ENCODE measurements at places on chromosomes 2 and 18. TPM values are rescaled to one million over a fixed set of nuclear protein-coding genes. Genes with fewer than 3 reads are reported as not detected.

Gene FMNL2
- total RNA-seq: 29.0 TPM

Gene HOXD10
- total RNA-seq: not detected

Gene OSR1
- total RNA-seq: 6.9 TPM

Gene RAB27B
- total RNA-seq: 12.7 TPM

Gene IL1A
- total RNA-seq: 0.55 TPM

Gene FLACC1
- 0.75 TPM for total RNA-seq

Measured in PC-9 (cell line).